ENCODE measurements at places on chromosomes 3 and 15. TPM values are rescaled to one million over a fixed set of nuclear protein-coding genes. Genes with fewer than 3 reads are reported as not detected.
A peak's percentile ranks its signal among the peaks of the same experiment; 100 is the strongest.

Gene NEDD4
- 60.7 TPM for total RNA-seq

Gene NME9
- 0.48 TPM for total RNA-seq

- DNase-seq: no peak
Observed at GRCh38 chr3:122661633-122662032, 19.0 kb upstream of the PARP14 start.

Gene NOX5
- 1.2 TPM for total RNA-seq

GRCh38 chr15:48527517-48527916 lies 118.0 kb downstream of the FBN1 start:
- no peak for DNase-seq

GRCh38 chr3:17394541-17395155 lies 347.8 kb downstream of the TBC1D5 start:
- DNase-seq: no peak

- peak; percentile 38 for DNase-seq
Observed at GRCh38 chr3:12229896-12230295, 59.0 kb upstream of the PPARG start.

- no peak for DNase-seq
Observed at GRCh38 chr3:175227126-175227525, 368.0 kb downstream of the NAALADL2 start.

GRCh38 chr3:144187531-144188210 lies 216.0 kb downstream of the DIPK2A start:
- no peak for DNase-seq

Gene LIPH
- 2.2 TPM for total RNA-seq

DNA sequence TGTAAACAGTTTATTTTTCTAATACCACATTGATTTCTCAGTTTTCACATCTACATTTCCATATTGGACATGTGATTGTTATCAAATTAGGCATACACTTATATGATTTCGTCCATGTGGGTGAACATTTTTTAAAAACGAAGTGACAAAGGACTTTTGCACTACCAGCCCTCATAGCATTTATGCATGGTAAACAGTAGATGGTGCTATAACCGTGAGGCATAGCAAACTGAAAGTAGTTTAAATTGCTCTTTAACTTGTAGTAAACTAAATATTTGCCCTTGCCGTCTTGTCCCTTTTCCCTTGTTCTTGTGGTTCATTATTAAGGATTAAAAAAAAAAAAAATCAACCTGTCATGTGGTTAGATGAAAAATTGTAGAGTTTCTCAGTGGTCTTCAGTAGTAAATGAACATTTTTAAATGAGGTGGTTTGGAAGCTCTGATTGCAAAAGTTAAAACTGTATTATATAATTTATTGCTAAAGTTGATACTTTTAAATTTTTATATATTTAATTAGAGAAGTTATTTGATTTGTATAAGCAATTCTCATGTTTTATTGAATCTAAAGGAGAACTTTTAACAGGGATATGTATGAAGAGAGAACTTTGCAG lies 24.0 kb downstream of the STX19 start:
- DNase-seq: peak; percentile 59

DNA sequence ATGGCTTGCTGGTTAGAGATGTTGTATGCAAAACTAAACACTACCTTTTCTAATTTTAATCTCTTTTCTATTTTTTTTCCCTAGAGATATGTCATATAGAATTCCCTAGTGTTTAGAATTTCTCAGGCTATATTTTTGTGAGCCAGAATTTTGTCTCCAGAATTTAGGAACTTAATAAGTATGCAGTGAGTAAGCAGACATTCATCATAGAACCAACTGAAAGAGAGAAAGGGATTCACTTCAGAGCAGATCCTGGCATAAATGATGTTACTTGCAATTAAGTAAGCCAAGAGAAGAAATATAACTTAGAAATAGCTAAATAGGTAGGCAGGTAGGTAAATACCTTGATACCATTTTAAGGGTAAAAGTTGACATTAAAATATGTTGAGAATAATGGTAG lies 288.9 kb downstream of the ZNF385D start:
- DNase-seq: no peak

Gene IL17RB
- total RNA-seq: 2.9 TPM

DNA sequence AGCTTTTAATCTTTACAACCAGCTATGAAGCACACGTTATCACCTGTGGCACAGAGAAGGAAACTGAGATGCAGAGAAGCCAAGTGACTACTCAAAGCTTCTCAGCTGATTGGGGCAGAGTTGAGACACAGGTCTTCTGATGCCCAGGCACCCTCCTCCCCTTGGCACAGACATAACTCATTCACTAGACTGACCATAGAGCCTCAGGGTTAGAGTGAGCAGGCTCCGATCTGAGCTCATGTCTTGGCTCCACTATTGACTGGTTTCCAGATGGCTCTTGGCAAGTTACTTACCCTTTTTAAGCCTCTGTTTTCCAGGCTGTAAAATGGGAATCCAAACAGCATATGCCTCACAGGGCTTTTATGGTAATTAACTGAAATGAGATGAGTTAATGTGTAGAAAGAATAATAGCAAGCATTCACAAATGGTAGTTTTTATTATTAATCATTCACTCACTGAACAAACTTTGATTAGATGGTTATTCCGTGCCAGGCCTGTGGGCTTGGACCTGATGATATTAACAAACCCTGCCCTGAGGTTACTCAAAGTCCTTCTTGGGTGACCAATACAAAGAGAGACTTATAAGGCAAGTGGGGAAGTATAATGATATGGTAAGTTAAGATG lies 184.3 kb downstream of the ANXA2 start:
- DNase-seq: no peak

- DNase-seq: peak; percentile 62
Observed at GRCh38 chr3:191330530-191331048, 263 bp upstream of the UTS2B start.

Gene MYZAP
- not detected for total RNA-seq

DNA sequence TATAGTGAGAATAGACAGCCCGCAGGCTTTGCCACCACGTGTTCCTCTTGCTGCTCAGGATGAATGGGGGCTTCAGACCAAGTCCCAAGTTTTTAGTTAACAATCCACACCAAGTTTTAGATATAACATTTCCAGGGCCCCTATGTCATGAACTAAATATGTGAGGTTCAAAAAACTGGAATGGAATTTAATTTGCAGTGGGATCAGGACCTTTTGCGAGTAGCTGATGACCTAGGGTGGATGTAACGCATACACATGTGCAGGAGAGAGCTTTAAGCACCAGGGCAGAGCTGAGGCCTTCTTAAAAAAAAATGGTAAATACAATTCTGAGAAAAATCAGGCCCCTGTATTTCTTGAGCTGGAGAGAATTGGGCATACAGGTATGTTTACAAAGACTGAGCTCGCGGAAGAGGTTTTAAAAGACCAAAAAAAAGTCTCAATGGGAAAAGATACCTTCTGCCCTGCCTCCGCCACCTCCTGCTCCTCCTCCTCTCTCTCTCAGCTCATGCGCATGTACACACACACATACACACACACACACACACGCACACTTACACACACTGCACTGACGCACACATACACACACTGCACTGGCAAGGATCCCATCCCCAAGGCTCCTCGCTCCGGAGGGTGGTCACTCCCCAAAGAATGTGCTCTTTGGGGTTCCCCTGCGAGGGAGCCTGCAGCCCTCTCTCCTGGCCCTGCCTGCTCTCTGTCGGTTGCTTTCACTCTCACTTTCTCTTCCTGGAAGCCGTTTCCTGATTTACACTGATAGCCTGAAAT lies 48.2 kb upstream of the IGF1R start:
- peak; percentile 87 for DNase-seq

GRCh38 chr3:5317557-5317956 lies 130.1 kb downstream of the EDEM1 start:
- no peak for DNase-seq

DNA sequence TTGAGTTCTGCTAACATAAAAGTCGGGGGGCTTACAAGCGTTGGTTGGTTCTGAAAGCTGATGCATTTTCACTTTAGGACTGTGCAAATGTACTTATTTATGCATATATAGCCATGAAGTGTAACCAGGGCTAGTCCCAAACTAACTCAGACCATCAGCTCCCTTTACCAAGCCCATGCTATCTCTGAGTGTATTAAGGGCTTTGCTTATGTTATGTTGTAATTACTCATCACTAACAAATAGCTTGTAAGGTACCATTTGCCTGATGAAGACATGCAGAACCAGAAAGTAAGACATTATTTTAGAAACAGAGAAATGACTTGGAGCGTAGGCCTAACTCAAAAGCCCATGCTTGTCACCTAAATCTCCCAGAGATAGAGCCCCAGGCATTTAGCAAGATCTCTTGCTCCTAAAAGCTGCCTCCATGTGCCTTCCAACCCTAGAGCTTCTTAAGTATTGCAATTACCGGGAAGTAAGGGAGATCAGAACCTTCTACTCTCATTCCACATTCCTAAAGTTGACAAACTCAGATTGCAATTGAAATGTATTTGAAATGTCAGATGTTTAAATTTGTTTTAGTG lies 362.9 kb upstream of the RBMS3 start:
- DNase-seq: peak; percentile 79

GRCh38 chr3:59268170-59268569 lies 218.3 kb upstream of the CFAP20DC start:
- DNase-seq: no peak

- DNase-seq: no peak
Observed at GRCh38 chr3:124597273-124597672, 133.0 kb upstream of the UMPS start.

GRCh38 chr3:52217409-52217805 lies 8.0 kb downstream of the TLR9 start:
- no peak for DNase-seq

Gene SPESP1
- total RNA-seq: 0.72 TPM

DNA sequence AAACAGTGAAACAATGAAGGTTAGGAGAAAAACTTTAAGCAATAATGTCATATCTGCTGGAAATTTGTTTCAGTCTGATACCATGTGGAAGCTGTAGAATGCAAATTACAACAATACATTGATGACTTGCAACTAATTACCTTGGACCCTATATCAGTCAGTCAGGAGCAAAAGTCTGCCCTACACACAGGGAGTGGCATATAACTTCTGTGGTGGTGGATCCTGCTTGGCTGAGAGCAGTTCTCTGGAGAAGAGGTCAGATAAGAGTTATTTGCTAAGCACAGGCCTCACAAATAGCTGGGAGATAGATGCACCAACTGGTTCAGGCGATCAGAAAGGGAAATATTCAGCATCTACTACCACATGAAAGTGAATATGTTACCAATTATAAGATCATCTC lies 1364.6 kb upstream of the EPHA6 start:
- DNase-seq: no peak

GRCh38 chr15:70053001-70053715 lies 44.6 kb downstream of the TLE3 start:
- no peak for DNase-seq

All from umbilical cord (tissue), 2 donors.